Fibroblast of skin of right biceps (primary cell): ENCODE measurements at places on chromosomes 13 and 19.

DNA sequence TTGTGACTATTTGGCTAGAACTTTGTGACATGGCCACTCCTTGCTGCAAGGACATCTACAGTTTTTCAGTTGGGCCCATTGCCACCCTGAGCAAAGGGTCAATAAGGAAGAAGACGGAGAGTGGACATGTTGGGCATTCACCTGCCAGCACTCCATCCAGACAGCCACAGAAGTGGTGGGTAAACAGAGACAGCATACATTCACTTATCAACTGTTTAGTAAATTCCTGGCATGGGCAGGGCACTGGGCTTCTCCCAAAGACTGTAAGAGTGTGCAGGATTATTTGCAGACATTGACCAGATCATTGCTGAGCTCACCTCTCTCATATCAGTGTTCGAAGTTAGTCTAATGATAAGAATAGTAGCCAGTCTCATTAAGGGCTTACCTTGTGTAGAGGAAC, 29.2 kb downstream of the SIPA1L3 start:
- no peak for DNase-seq

- DNase-seq, result no peak
These were observed 5.0 kb upstream of the ONECUT3 start for GRCh38 chr19:1748115-1748872.

DNA sequence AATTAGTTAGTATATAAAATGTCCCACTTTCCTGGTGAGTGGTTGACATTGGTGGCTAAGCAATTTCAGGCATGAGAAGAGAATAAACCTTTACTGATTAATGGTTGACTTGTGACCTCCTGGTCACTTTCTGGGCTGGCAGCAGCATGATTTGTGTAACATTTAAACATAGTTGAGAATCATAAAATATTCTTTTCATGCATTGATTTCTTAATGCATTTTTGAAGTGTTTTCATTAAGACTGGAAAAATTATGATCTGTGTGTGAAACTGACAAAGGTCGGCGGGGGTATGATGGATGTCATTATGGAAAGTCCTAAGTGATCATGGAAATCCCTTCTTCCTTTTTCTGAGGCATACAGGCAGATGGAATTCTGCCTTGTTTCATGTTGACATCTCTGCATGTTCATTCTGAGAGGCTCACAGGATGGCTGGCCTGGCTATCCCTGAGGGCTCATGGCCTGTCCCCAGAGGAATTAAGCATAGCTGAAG, 98.7 kb upstream of the RNF113B start:
- peak; percentile 42 for DNase-seq

DNA sequence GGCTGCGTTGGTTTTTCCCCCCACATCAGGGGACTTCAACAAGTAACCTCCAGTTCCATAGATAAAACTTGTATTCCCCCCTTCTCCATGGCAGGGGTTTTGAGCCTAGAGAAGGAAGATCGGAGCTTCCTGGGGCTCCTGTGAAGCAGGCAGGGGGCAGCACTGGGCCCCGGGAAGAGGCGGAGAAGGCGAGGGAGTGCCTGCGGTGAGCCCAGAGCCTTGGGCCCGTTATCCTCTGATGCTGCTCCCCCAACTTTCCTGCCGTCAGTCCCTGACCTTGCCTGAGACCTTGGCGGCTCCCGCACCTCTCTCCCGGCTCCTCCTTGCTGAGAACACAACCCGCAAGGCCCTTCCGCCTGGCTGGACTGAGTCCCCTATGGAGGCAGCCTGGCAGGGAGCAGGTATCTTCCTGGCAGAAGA, 2.5 kb downstream of the LIPE start:
- no peak for DNase-seq

GRCh38 chr13:51764184-51765141, 39.5 kb downstream of the DHRS12 start:
- DNase-seq, result peak; percentile 39

DNA sequence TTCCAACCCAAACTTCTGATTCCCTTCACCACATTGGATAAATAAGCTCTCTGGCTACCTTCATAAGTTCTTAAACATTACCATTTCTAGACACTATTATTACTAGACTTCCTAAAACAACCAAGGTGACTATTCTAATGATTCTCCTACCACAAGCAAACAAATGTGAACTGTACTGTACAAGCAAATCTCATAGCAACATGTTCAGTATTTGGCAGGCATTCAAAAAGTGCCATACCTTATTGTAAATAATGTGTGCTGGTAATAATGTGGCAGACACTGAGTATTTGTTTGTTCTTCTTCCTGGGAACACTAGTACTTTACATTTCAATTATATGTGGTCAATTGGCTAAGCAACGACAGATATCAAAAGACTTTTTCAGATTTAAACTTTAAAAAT, 986.0 kb upstream of the SPRY2 start:
- DNase-seq, result no peak

DNA sequence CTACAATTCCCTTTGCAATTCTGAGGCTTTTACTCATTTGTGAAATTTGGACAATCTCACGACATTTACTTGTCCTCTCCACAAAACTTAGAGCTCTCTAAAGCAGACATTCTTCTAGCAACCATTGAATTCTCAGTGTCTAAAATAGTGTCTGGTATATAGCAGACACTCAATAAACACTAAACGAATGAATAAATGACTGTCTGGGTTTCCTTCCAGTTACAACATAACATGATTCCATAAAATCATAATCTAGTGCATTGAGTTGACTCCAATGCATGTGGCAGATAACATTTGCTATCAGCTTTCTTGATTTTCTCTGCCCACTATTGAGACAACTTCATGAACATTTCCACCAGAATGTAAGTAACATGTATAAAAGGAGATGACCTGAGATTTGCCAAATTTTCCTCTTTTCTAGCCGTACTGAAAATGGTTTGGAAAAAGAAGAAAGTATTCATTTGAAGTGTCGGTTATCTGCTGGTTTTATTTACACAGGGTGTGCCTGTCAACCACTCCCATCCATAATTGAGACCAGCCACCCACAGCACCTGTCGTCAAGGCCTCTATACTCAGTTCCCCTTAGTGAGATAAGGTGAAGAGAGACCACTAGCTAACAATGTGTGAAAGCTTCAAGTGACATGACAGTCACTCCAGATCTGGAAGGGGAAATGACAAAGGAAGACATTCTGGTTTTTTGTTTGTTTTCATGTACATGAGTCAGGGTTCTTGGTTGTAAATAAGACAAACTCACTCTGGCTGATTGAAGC, 4.8 kb upstream of the SERP2 start:
- no peak for DNase-seq

DNA sequence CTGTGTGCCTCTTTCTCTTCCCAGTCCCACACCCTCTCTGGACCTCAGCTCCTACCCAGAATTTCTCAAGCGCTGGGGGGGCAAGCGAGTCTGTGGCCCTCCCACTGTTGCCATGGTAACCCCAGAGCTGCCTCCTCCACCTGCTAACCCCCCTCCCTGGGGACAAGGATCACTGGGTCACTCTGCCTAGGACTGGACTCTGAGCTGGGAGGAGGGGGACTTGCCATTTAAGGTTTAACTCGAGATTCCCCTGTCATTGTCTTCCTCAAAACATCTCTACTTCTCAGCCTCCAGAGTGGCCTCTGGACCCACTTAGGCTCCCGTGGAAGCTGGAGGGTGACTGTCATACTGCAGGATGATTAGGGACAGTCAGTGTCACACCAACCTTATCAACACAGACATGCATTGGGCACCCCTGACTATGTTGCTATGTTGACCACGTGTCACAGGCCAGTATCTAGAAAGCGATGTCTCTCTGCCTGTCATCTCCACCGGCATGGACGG, 2.2 kb downstream of the PALM3 start:
- no peak for DNase-seq

DNA sequence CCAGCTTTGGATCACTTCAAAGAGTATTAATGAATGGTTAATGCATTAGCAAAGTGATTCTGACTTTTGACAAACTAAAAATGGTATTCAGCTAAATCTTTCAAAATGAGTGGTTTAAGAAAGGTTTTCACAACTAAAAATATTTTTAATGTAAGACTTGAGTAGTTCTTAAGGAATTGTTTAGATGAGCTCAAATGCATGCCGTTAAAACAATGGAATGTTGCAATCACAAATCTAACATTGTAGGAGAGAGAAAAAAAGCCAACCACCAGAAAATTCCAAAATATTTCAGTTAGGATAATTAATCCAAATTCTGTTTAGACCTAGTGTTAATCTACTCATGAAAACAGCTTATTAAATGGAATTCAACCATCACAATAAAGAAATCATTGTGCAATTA, 1044.8 kb upstream of the SLC10A2 start:
- peak; percentile 3 for DNase-seq

DNA sequence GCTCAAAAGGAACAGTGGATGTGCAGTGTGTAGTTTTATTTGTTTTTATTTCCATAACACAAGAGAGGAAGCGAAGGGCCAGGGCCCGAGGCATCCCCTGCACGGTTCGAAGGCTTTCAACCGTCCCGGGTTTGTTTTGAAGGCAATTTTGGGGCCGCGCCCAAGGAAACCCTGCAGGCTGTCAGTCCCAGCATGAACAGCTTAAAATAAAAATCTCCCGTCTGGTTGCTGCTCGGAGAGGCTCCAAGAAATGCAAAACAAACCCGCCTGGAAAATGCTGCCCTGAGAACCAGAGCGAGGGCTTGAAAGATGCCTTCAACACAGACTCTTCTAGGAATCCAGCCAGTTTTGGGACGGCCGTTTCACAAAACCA, 16.0 kb downstream of the LSM4 start:
- DNase-seq, result no peak
